ENCODE measurements at places on chromosomes 16 and 17.

GRCh38 chr16:81537721-81538561 is 93.3 kb downstream of the CMIP start:
- no peak for DNase-seq

DNA sequence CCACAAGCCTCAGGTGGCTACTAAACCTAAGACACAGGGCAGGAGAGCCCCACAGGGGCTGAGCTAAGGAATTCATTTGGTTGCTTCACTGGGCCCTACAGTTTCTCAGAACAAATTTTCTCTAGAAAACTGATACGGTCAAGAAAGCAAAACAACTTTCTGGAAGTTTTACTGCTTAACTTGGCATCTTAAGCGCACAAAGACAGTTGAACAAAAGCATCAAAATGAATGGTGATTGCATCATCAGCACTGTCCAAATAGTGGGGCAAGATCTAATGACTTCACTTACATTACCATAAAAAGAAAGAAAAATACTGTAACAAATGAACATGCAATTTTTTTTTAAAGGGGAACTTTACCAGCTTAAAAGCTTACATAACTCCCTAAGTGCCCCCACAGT is 47.6 kb downstream of the XPO6 start:
- DNase-seq = no peak

- DNase-seq = peak; percentile 43
Measured at GRCh38 chr17:50169121-50169764, 3.4 kb downstream of the SGCA start.

GRCh38 chr16:47204736-47205504 is 61.2 kb upstream of the NETO2 start:
- DNase-seq = no peak

- DNase-seq = no peak
Measured at GRCh38 chr17:46811978-46812583, 6.4 kb downstream of the WNT3 start.

DNA sequence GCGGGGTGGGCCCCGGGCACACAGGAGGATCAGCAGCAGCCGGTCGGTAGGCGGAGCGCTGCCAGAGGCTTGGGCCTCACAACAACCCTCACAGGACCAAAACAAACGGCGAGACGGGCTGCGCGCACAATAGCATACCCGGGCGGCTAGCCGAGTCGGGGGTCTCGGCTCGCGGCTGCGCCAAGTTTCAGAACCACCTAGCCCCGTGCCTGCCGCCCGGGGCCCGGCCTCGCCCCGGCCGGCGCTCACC is 732 bp downstream of the ULK2 start:
- no peak for DNase-seq

- DNase-seq = no peak
Measured at GRCh38 chr17:29962656-29963055, 21.2 kb downstream of the EFCAB5 start.

DNA sequence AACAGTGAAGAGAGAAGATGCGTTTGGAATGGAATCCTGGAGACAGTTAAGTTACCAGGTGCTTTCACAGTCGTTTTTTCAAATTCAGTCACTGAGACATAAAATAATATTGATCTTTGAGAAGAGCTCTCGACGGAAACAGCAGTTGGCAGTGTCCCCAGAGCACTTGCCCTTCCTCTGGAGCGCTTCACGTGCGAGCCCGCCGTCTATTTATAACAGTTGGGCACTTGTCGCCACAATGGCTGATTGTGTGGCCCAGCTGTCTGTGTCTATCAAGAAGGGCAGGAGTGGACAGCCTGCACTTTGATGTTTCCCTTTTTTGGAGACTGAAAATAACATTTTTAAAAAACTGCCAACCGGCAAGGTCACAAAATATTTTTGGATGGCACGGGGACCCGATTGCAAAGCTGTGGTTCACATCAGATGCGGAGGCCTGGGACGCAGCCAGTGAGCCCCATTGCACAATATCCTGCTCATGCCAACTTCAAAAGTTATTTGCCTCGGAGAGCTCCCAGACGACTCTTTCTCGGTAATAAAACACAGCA is 62.9 kb downstream of the ADCY9 start:
- no peak for DNase-seq

GRCh38 chr17:64781014-64781756 is 119.1 kb upstream of the SMURF2 start:
- no peak for DNase-seq

DNA sequence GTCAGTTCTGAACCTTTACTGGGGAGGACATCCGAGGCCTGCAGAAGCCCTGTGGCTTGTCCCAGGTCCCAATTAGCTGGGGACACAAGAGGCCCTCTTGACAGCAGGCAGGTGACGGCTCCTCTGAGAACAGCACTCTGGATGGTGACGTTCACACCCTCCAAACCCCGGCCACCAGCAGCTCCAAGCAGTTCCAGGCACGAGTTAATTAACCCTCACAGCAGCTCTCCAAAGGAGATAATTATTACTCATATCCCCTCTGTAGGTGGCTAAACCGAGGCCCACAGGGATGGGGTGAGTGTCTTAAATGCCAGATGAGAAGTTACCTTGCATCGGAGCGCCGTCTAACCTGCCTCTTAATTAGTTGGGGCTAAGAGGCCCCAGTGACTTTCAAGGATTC is 168.9 kb upstream of the CIBAR2 start:
- no peak for DNase-seq

- DNase-seq = no peak
Measured at GRCh38 chr17:69245617-69246016, 17.0 kb upstream of the ABCA10 start.

DNA sequence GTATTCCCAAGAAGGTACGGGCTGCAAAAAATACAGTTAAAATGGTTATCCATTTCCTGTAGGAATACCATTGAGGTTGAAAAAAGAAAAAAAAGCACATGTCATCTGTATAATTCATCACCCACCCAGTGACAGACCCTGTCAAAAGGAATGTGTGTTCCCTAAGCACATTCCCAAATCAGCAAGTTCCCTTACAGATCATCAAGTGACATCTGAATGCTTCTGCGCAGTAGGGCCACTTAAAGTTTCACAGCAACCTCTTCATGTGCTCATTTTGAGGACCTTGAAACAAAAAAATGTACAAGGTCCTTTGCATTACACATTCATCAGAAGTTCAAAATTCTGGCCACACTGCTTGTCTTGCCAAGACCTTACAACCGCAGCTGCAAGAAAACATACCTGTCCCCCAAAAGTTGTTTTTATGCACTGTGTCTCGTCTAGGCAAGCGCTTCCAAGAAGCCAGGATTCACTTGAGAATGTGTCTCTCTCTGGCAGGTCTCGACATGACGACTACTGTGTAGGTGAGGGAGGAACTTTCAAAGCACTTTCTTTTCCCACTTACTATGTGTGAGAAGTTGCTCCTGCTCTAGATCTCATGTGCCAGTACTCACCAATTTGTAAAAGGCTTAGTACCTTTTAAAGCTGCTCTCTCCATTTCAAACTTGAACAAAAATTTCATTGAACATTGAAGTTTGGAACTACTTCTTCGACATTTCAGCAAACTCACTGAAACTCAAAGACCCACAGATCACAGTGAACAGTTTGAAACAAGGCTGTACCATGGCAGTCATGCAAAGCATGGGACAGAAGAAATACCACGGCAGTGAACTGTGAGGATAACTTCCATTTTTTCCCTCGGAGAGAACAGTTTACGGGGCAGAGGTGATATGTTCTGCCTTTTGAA is 4.3 kb upstream of the POLG2 start:
- no peak for DNase-seq

GRCh38 chr17:56505154-56505756 is 88.2 kb upstream of the NOG start:
- no peak for DNase-seq

GRCh38 chr17:59356543-59357218 is 25.2 kb downstream of the YPEL2 start:
- DNase-seq = no peak

DNA sequence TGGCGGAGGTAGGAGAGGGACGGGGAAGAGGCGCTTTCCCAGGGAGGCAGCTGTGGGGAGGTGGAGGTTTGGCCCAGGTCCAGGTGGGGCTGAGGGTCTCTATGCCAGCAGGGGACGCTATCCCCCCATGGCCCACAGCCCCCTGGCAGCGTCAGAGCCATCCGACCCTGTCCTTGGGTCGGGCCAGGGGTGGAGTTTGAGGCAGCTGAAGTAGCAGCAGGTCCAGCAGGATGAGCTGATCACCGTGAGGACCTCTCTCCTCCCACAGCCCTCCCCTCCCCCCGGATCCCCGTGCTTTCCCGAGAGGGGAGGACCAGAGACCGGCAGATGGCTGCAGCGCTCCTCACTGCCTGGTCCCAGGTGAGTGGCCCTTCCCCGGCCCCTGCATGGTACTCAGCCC is 3.2 kb downstream of the ZNF205 start:
- DNase-seq = no peak

DNA sequence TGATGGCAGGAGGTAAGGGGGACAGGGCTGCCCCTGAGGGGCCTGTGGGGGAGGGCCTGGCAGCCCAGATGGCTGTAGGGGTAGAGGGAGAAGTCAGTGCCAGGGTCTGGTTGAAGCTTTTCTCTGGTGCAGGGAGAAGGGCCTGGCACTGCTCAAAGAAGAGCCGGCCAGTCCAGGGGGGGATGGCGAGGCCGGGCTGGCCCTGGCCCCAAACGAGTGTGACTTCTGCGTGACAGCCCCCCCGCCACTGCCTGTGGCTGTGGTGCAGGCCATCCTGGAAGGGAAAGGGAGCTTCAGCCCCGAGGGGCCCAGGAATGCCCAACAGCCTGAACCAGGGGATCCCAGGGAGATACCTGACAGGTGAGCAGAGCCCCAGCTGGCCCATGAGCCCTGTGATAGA is 2.8 kb upstream of the NOL3 start:
- no peak for DNase-seq

- DNase-seq = no peak
Measured at GRCh38 chr16:70508752-70509151, 14.6 kb downstream of the COG4 start.

- no peak for DNase-seq
Measured at GRCh38 chr17:33052856-33053255, 61.2 kb downstream of the SPACA3 start.

DNA sequence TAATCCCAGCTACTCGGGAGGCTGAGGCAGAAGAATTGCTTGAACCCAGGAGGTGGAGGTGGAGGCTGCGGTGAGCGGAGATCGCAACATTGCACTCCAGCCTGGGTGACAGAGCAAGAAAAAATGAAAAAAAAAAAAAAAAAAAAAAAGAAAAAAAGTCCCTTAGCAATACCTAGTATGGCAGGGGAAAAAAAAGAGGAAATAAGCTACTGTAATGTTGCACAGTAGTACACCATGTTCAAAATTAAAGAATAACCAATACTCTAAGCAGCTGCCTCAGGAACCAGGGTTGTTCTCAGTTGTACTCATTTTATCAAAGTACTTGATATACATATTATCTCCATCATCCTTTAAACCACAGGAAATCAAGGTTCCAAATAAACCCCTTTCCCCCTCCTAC is 17.3 kb upstream of the TXNDC11 start:
- no peak for DNase-seq

- no peak for DNase-seq
Measured at GRCh38 chr17:30191072-30191471, 44.4 kb downstream of the SLC6A4 start.

- DNase-seq = no peak
Measured at GRCh38 chr17:73420897-73421296, 109.1 kb upstream of the CDC42EP4 start.

GRCh38 chr17:66483906-66484305 is 181.5 kb downstream of the PRKCA start:
- DNase-seq = no peak

DNA sequence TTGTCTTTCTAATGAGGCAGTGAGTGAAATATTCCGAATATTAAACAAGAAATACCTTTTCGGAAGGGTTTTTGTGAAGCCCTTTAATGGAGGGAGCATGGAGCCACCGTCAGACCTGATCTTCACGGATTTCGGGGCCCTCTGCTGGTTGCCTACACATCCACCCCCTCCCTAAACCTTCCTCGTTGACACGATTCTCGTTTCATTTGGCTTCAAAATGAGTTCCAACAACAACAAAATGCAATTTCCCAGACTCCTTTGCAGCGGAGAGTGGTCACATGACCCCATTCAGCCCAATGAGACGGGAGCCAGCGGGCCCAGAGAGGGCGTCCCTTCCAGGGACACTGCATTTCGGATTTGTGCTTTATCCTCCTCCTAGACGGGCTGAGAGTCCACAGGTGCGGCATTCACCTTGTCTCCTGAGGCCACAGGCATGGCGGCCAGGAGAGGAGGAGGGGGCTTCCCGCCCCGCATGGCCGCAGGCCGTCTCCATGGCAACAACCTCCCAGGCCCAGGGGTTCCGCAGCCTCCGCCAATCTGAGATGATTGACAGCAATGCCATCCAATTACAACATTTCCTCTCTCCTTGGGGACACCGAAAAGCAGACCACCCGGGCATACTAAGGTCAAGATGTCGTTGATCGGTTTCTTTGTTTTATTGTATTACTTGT is 259.8 kb downstream of the C16orf95 start:
- no peak for DNase-seq

DNA sequence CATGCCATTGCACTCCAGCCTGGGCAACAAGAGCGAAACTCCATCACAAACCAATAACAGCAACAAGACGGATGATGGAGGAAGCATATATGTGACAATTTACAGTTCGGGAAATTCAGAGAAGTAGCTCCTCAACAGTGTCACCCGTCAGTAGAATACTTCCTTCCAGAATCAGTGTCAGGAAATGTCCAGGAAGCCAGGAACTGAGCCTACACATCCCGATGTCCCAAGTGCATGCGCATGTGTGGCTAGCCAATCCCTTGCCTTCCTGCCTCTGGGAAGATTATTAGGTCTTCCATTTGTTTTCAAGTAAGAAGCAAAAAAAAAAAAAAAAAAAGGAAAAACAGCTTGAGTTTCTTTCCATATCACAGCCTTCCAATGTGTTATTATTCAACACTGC is 1.4 kb upstream of the PITPNC1 start:
- no peak for DNase-seq

DNA sequence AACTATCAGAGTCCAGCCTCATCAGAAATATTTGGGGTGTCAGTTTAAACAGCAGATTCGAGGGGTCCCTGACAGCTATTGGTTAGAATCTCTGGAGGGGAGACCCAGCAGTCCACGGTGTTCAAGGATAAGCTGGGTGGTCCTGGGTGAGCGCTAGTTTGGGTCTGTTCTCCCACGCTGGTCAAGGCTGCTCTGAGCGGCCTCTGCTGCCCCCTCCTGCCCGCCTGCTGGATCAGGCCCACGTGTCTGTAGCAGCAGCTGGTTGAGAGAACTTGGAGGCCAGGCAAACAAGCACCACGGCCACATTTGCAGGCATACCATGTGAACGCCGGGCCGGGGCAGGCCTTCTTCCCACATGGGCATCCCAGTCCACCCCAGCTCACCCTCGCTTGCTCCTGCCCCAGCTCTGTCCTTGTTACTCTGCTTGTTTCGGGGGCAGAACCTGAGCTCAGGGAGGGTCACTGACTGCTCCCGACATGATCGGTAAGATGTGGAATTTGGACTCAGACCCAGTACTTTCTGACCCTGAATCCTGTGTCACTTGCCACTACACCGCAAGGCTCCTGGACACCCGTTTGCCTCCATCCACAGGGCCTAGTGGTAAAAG is 7.4 kb downstream of the FOXF1 start:
- no peak for DNase-seq

DNA sequence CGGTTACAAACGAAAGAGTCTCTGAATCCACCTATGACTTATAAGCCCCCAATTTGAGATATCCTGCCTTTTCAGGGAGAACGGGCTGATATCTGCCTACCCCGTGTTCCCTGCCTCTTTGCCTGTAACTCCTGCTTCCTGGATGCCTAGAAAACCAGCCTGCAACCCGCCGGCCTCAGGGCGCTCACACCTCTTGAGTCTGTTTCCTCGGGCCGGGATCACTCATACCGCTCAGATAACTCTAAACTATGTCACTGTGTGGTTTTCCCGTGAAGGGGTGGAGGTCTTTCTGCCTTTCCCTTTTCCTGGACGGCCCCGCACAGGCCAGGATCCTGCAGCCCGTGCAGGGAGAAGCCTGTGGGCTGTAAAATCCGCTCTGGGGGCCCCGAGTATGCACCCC is 10.4 kb downstream of the RPUSD1 start:
- no peak for DNase-seq

Measured in stimulated activated CD4-positive, alpha-beta T cell treated with anti-CD3 and anti-CD28 coated beads, TNF-alpha, amount 100 ng/mL, for 24 hours (primary cell).